Activated CD4-positive, alpha-beta T cell treated with anti-CD3 and anti-CD28 coated beads, Interleukin-2, amount 50 U/mL, for 48 hours (primary cell): ENCODE measurements at places on chromosomes 5 and 9.

DNA sequence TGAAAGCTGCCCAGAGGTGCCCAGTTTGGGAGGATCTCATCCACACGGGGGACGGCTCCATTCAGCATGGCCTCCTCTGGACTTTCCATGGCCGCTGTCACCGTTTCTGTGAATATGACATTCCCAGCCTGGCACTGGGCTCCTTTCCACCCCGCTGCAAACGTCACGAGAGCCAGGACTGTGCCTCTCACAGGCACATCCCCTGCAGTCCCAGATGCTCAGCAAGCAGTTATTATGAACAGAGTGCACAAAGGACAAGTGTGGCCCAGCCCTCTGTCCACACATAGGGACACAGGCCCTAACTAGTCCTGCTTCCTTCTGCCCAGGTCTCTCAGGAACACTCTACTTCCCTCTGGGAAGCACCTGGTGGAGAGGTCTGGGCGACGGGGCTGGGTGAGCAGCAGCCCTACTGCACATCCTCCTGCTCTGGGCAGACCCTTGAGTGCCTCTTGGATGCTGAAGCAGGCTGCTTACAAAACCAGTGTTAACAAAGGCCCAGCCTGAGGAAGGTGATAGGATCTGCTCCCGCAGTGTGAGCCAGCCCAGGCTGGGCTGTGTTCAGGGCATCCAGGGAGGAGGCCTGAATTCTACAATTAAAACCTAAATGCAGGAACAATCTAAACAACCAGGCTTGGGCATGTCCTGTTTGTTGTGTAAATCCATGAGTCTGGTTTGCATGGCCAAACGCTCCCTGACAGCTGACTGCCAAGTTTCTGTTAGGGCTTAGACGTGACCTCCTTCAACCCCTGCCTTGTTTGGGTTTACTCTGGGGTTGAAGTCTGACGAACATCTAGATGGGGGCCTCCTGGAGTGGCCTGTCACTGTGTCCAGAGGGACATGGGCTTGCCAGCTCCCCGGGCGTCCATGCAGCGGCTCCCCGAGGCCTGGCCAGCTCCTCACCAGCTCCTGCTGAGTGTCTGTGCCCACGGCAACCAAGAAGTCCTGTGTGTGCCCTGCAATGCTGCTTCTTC, 269.8 kb downstream of the GADD45G start:
- no peak for DNase-seq

DNA sequence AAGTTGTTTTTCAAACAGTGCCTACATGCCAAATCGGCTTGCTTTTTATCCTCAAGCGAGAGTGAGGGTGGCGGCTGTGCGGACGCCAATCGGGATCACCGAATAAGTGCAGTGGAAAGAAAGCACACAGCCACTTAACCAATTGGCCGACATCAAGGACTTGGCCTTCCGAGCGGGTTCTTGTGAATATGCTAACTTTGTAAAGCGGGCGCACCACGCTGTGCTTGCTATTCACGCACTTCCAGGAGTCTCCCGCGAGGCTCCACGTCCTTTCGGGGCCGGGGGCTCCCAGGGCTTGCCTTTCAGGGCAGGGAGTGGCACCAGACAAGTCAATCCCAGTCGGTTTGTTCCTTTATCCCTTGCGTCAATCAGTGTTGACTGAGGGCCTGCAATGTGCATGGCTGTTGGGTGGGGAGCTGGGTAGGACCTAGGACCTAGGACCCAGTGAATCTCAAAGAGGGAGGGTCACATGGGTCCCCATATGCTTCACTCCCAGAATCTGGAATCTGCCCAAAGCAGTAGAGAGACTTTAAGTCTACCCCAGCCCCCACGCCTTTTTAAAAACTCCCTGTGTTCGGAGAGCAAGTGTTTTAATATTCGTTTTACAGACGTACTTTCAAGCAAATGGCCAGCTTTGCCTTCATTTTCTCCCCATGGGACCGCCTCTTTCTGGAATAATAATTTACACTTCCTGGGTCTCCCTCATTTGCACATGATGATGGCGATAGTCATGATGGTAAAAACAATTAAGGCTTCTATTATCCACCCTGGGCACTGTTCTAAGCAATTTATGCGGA, 2.0 kb upstream of the GCNT4 start:
- DNase-seq: peak; percentile 36

DNA sequence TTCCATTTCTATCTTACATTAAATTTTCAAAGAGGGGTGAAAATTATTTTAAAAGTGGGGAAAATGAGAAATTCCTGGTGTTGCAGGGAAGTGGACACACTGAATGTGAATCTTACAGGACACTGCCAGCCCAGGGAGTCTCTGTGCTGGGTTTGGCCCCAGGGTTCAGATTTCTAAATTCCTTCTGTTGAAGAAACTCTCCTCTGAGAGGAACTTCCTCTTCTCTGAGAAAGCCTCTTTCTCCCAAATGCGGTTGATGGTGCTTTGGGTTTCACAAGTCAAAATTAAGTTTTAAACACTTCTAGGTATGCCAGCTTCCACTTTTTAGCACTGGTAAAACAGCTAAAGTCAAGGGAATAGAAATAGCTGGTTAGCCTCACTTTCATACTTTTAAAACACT, 317.9 kb upstream of the ITGA1 start:
- DNase-seq: no peak

DNA sequence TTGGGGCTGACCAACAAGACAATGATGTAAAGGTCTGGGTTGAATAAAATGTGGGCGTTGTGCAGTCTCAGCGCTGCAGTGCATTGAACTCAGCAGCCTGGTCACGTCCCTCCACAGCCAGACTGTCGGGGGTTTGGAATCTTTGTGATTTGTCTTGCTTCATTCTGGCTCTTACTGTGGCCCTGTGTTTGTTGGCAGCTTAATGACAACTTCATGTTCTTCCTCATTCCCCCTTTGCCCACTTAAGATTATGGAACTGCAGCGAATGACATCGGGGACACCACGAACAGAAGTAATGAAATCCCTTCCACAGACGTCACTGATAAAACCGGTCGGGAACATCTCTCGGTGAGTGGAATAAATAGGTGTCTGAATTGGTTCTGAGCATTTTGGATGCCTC, 75.2 kb downstream of the NTRK2 start:
- DNase-seq: no peak

GRCh38 chr5:80284720-80285119, 28.9 kb upstream of the SERINC5 start:
- DNase-seq: peak; percentile 13

GRCh38 chr5:73447530-73448462, 781 bp downstream of the FOXD1 start:
- DNase-seq: peak; percentile 52

DNA sequence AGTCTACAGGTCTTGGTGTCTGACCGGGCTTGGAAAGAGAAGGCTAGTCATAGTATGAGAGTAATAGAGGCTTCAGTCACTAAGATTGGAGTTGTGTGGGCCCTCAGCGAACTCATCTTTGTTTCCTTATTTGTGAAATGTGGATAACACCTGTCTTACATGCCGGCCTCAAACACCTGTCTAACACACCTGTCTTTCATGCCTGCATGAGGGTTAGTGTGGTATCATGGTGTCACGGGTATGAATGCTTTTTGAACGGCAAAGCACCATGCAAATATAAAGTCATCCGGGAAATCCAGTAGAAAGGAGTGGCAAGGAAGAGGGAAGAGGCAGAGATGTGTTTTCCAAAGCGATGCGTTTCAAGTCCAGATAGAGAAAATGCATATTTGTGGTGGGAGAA, 25.5 kb downstream of the GRAMD2B start:
- no peak for DNase-seq

GRCh38 chr9:134036130-134036529, 10.8 kb downstream of the BRD3OS start:
- no peak for DNase-seq

GRCh38 chr9:93479726-93480125, 26.3 kb upstream of the FAM120AOS start:
- no peak for DNase-seq
